ENCODE measurements at places on chromosomes 16 and 17.

DNA sequence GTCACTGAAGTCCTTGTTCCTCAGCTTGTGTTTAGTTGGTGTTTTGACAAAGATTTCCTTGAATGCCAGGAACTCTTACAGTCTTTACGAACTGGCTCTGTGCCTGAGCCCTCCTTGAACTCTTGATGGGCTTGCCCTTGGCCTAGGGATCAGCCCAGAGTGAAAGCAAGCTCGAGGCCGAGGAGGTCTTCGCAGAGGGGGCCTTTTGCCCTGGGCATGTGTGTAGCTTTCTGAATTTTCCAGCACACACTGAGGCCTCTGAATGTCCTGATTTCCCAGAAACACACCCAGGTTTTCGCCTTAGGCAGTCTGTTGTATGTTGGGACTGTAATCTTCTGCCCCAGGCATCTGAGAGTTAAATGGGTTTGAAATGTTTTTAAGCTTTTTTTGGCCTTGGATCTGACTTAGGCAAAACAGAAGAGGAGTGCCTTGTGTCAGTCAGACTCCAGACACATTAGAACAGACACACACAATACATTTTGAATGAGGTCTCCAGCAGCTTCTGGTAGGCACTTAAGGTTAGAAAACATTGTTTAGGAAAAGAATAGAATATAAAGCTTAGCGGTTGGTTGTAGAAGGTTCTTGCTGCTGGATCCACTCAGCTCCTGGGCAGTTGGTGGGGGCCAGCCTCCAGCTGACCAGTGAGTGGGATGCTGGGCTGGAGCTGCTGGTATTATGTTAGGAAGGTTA is 17.1 kb downstream of the FOXK2 start:
- no peak for DNase-seq

DNA sequence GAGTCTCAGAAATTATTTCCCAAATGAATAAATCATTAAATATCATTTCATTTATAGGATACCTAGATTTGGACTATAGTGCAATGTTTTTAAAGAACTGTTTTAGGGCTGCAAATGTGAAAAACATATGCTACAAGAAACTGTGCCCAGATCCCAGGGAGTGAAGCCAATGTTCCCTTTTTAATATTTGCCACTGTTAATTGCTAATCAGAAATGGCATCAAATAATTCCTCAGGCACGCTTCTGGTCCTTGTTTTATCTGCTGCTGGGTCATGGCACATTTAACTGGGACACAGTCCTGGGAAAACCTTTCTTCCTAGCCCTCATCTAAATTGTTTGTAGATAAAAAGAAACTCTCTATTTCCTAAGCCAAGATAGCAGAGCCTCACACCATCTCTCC is 79.3 kb upstream of the CNTNAP4 start:
- no peak for DNase-seq

GRCh38 chr16:12411516-12411915 is 392.2 kb downstream of the CPPED1 start:
- no peak for DNase-seq

DNA sequence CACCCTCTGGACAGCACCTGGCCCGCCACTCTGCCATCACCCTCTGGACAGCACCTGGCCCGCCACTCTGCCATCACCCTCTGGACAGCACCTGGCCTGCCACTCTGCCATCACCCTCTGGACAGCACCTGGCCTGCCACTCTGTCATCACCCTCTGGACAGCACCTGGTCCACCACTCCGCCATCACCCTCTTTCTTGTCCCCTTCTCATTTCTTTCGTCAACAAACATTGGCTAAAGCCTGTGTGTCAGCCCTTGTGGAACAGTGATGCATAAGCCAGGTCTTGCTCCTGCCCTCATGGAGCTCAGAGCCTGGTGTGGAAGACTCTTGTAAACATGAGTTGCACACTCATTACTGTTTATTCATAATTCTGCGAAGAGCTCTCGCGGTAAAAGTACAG is 31.2 kb downstream of the CDK5R1 start:
- DNase-seq: no peak

DNA sequence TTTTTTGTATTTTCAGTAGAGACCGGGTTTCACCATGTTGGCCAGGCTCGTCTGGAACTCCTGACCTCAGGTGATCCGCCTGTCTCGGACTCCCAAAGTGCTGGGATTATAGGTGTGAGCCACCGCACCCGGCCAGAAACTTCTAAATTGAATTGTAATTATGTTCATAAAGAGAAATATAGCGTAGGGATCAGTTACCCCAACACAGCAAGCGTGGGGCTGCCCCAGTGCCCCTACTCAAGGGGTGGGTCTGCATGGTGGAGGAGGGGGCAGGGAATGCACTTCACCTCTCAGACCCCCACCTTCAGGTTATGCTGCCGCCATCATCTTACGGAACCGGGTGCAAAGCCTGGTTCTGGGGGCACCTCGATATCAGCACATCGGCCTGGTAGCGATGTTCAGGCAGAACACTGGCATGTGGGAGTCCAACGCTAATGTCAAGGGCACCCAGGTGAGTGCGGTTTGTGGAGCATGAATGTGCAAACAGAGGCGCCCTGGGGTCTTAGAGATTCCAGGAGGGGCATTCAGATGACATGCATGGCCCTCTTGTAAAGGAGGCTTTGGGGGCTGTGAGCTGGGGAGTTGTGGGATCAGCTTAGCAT is 18.0 kb downstream of the ITGAM start:
- DNase-seq: no peak

DNA sequence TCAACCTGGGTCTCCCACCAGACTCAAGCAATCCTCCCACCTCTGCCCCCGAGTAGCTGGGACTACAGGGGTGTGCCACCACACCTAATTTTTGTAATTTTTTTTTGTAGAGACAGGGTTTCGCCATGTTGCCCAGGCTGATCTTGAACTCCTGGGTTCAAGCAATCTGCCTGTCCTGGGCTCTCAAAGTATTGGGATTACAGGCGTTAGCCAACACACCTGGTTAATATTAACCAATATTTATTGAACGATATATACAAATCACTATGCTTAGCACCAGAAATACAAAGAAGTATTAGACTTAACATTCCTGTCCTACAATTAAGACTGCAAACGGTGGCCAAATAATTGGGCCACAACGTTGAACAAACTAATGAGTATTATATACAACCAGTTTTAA is 4.2 kb downstream of the MBTD1 start:
- no peak for DNase-seq

DNA sequence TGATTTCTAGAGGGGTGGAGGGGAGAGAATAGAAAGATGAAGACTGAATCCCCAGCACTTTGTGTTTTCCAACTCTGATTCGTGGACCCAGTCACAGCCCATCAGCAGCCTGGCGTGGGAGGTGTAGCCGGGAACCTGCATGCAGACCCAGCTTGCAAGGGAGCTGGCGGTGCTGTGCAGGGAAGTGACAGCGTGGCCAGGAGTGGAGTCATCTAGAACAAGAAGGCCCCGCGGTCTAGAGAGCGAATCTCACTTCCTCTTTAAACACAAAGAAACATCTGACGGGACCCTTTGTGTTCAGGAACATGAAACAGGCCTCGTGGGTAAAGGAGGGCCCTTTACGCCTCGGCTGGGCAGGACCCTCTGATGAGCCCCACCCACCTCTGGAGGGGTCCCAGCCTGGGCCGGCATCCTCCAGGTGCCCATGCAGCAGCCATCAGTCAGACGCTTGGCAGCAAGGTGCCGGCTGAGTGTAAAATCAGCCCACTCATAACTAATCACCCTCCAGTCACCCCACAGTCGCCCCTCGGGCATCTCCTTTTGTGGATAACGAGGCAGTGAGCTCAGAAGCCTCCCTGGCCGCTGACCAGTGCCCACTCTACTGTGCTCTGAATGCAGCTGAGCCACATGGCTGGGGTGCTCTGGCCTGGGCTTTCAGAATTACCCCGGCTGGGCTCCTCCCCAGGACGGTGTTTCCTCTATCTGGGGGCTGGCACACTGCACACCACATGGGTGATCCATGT is 4.4 kb downstream of the SNAI3 start:
- DNase-seq: no peak
